ENCODE measurements at places on chromosomes 6 and 20.
A peak's percentile ranks its signal among the peaks of the same experiment; 100 is the strongest.

- DNase-seq, result no peak
Observed at GRCh38 chr6:140929121-140929520, 1203.6 kb upstream of the GJE1 start.

DNA sequence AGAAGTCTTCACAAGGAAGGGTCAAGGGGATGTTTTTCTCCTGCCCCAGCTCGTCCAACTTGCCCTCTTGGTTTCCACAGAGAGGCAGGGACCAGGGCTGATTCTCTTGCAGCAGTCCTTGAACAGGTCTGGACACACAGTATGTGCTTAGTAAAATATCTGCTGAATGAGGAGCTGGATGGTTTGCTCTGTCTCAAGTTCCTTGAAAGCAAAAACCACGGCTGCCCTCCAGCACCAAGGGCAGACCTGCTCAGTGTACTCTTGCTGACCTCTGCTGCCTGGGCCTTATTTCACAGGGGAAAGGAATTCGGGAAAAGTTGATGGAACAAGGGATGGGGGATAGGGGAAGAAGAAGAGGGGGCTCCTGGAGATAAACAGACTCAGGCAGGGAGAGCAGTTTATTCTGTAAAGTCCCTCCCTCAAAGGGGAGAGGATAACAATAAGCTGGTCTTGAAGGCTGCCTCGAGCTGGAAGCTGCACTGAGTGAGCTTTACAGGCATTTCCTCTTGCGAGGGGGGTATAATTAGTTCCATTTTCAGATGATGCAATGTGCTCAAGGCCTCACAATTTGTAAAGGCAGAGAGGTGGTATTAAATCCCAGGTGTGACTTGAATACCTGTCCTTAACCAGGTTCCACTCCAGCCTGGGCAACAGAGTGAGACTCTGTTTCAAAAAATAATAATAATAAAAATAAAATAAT, 10.3 kb downstream of the KCNK5 start:
- DNase-seq, result no peak

- no peak for DNase-seq
Observed at GRCh38 chr20:34627458-34627857, 49.4 kb downstream of the PIGU start.

- DNase-seq, result no peak
Observed at GRCh38 chr20:63576311-63576710, 2.3 kb upstream of the HELZ2 start.

- no peak for DNase-seq
Observed at GRCh38 chr20:38776363-38776762, 28.1 kb downstream of the ACTR5 start.

GRCh38 chr6:34243901-34244884, 4.6 kb downstream of the SMIM29 start:
- DNase-seq, result no peak

DNA sequence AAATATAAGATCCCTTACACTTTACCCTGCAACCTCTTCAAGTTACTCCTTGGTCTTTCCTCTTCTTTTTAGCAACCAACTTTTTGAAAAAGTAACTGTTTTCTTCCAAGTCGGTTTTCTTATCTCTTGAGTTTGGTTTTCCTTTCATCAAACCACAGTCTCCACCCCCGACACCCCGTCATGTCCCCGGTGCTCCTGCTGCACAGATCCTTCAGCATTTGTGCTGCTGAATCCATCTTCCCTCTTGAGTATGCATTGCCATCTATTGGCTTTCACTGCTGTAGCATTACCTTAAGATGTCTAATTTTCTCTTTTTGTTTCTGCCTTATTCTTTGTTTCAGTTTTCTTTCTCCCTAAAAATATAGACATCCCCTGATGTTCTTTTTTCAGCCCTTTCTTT, 11.9 kb upstream of the TNFRSF21 start:
- peak; percentile 89 for DNase-seq

- no peak for DNase-seq
Observed at GRCh38 chr6:36374972-36375371, 12.5 kb downstream of the ETV7 start.

DNA sequence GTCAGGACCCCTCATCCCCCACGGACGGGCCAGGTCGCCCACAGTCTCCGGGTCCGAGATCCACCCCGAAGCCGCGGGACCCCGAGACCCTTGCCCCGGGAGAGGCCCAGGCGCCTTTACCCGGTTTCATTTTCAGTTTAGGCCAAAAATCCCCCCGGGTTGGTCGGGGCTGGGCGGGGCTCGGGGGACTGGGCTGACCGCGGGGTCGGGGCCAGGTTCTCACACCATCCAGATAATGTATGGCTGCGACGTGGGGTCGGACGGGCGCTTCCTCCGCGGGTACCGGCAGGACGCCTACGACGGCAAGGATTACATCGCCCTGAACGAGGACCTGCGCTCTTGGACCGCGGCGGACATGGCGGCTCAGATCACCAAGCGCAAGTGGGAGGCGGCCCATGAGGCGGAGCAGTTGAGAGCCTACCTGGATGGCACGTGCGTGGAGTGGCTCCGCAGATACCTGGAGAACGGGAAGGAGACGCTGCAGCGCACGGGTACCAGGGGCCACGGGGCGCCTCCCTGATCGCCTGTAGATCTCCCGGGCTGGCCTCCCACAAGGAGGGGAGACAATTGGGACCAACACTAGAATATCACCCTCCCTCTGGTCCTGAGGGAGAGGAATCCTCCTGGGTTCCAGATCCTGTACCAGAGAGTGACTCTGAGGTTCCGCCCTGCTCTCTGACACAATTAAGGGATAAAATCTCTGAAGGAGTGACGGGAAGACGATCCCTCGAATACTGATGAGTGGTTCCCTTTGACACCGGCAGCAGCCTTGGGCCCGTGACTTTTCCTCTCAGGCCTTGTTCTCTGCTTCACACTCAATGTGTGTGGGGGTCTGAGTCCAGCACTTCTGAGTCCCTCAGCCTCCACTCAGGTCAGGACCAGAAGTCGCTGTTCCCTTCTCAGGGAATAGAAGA, 978 bp downstream of the HLA-A start:
- no peak for DNase-seq

- DNase-seq, result no peak
Observed at GRCh38 chr6:32613475-32613874, 23.7 kb upstream of the HLA-DQA1 start.

DNA sequence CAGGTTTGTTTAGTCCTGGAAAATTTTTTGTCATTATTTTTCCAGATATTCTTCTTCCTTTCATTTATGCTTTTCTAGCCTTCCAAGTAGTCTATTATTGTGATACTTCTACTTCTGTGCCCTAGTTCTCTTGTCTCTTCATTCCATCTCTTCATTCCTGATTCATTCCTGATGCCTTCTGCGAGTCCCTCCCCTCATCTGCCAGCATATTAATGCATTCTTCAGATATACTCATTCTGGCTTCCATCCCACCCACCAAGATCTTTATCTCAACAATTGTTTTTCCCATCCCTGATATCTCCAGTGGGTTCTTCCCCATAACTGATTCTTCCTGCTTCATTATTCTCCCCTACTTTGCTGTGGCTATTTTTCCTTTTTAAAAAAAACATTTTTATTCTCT, 35.2 kb downstream of the ALDH5A1 start:
- no peak for DNase-seq

Measured in Jurkat, Clone E6-1 (cell line).